ENCODE measurements at places on chromosomes 6 and 20.

- DNase-seq, result no peak
Measured at GRCh38 chr6:147935656-147936055, 407.0 kb upstream of the SASH1 start.

DNA sequence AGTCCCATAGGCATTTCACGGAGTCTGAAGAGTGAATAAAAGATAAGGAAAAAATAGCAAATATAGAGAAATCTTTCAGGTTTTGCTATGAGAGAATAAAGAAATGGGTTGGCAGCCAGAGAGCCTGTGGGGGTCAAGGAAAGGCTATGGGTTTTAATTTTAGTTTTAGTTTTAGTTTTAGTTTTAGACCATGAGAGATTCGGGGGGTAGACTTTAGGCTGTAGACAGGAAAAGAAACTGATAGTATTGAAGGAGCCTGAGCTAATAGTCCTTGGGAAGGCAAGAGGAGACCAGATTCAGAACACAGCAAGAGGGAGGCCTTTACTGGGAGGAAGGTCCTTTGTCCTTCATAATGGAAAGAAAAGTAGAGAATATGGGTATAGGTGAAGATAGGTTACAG, 19.3 kb downstream of the DOP1A start:
- DNase-seq, result no peak

- DNase-seq, result no peak
Measured at GRCh38 chr6:50362706-50363105, 313.0 kb upstream of the DEFB112 start.

DNA sequence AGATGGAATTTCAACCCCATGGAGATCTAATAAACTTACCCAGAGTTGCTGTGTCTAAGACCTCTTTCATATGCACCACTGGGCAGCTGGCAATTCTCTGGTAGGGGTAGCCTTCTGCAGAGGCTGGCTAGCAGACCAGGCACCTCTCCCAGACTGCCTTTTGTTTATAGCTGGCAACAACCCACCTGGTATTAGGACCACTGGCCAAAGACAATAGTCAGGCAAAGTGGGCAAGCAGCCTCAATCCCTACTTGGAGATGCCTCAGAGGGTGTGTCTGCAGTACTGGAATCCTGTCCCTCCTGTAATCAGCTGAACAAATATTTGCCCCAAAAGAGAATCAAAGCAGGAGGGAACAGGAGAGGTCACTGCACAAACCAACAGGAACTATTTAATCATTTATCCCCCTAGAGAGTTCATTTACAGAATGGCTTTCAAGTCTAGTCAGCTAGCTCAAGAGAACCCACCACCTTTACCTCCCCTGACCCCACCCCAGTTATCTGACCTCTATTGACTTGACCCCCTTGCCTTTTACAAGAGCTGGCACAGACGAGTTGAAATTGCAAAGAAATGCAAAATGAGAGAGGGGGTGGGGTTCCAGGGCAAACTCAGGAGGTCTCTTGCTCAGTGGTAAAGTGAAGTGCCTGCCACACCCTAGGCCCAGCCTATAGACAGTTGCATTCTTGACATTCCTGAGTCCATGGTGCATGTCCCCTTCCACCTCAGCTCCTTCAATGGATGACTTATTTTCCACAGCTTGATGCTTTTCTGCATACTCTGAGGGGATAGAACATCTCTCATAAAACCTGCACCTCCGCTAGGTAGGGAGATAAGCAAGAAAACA, 2.8 kb downstream of the BCL2L1 start:
- DNase-seq, result no peak

DNA sequence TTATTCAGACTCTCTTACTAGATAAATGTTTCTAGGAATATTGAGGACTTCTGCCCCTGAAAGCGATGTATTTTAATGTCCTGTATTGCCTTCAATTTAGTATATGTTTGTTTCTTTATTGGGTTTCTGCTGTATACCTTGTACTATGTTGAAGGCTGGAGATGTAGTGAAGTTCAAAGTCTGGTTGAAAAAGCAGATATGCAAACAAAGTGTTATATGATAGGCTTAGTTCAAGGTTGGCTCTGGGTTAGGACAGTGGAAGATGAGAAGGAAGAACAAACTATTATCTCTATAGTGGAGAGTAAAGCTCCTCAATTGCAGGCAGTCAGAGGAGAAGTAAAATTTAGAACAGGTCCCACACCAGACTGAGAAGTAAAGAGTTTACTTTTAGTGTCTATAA, 36.3 kb upstream of the ADGRG6 start:
- DNase-seq, result no peak

GRCh38 chr6:14671261-14671681, 553.7 kb downstream of the CD83 start:
- no peak for DNase-seq

GRCh38 chr6:87858440-87858839, 156.4 kb upstream of the AKIRIN2 start:
- no peak for DNase-seq

DNA sequence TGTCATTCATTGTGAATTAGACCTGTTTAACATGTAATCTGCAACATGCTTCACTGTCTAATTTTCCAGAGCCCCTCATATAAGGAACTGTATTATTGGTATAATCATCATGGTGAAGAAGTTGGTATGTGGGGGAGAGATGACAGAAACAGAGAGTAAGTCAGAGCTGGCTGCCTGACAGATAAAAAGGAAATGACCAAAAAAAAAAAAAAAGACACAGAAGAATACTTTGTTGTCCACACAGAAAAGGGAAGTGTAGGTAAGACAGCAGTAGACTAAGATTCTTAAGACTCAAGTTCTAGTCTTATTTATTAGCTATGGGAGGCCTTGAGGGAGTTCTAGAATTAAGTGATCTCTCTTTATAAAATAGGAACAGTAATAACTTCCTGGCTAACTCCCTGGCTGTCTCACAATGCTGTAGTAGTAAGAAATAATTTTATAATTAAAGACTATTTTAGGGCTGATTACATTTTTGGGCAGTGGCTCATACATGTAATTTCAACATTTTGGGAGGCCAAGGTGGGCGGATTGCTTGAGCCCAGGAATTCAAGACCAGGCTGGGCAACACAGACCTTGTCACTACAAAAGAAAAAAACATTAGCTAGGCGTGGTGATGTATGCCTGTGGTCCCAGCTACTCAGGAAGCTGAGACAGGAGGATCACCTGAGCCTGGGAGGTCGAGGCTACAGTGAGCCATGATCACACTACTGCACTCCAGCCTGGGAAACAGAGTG, 102.5 kb downstream of the PRL start:
- no peak for DNase-seq

DNA sequence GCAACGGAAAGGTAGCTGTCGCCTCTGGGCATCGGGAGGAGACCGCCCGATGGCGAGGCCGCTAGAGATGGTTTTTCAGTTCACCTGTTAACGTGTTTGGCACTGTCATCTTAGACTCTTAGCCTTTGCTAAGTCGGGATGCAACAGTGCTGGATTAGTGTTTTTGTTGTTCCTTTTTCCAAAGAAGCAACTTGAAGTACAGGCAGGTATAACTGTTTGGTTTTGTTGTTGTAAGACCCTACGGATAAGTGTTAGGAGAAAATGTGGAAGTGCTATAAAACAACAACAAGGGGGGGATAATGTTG, 723 bp downstream of the MANEA start:
- DNase-seq, result no peak

- no peak for DNase-seq
Measured at GRCh38 chr20:4800676-4801449, 79.2 kb downstream of the PRND start.

DNA sequence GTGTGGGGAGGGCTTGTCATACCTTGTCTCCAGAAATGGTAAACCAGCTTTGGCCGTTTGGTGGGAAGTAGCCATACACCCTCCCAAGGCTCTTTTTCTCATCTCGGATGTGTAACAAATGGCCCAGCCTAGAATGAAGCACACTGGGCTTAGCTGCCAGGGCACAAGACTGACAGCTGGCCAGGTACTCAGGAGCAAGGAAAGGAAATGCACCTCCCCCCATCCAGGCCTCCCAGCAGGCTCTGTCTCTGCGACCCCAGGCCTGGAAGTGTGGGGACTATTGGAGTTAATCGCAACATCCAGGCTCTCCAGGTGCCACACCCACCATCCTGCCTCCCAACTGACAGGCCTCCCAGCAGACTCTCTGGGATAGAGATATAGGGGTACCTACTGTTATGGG, 43.0 kb downstream of the MRS2 start:
- no peak for DNase-seq

DNA sequence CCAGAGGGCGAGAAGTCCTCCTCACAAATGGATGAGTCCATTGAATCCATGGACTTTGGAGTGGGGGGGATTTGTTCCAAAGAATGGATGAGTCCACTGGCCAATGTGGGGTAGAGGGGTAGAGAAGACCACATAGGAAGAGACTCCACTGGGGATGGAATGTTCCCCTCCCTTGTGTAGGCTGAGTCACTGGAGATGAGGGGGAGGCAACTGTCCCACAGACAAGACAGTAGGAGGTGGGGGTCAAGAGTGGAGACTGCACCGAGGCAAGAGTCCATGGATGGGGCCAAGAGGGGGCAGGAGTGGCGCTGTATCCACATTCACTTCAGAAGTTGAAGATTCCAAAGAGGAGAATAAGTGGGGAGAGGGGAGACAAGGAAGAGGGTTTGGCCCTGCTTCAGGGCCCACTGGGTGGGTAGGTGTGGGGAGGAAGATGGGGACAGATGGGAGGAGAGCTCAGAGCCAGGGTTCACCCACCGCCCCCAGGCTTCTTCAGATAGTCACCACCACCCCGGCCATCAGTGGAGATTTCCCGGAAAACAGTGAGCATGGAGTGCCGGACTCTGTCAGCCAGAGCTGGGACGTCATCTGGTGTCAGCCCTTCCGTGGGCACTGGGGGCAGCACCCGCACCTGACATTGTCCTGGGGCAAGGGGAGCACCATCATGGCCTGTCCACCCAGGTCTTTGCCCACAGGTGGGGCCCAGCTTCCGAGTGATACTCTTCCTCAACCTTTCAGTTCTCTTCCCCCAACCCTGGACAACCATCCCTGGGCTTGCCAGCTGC, 4.6 kb downstream of the EGFL8 start:
- DNase-seq, result no peak

DNA sequence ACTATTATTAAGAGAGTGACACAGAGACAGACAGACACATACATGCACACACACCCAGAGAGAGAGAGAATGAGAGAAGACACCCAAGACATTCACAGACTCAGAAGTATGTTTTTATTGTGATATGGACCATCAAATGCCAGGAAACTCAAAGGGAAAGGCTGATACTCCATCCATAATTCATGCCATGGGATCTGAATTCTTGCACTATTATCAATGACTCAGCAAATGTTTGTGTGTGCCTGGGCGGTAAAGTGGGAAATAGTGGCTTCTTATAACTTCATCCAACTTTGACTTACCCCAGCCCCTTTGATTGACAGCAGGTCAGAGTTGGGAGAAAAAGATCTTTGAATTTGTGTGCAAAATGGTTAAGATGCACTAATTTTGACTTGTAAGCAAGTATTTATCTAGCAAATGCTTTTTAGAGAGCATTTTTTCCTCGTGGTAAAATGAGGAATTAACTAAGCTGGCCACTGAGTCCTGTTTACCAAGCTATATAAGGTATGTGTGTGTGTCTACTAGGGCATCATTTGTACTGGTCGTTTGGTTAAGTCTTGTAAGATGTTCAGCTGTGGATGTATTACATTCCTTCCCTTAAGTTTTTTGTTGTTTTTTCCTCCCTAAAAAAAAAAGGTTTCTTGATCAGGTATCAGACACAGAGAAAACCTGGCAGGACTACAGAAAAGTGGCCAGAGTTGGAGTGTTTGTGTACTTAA, 3.0 kb upstream of the CCN2 start:
- no peak for DNase-seq

GRCh38 chr6:156833755-156834154, 56.6 kb downstream of the ARID1B start:
- DNase-seq, result no peak

DNA sequence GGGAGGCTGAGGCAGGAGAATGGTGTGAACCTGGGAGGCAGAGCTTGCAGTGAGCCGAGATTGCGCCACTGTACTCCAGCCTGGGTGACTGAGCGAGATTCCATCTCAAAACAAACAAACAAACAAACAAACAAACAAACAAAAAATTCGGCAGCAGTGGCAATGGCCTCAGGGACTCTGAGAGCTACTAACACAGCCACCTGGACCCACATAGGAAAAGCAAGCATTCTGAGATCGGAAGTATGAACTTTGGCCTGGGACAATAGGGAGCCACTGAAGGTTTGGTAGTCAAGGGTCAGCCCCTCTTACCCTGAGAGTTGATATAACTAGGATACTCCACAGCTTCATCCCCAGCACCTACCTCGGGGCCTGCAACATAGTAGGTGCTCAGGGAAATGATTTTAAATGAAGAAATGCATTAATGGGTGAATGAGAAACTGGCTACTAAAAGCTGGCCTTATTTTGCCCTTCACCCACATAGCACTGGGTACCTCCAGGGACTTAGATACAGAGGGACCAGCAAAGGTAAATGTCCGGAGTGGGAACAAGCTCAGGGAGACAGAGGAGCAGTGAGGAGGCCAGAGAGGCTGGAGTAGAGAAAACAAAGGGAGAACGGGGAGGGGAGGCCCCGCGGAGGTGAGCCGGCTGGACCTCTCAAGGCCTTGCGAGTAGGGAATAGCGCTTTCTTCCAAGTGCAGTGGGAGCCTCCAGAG, 46.6 kb upstream of the PTGIS start:
- no peak for DNase-seq

GRCh38 chr6:41901882-41902519, 6.8 kb upstream of the USP49 start:
- peak; percentile 27 for DNase-seq

- DNase-seq, result no peak
Measured at GRCh38 chr6:31178143-31179041, 7.9 kb upstream of the POU5F1 start.

GRCh38 chr6:6744551-6744950, 156.0 kb downstream of the LY86 start:
- DNase-seq, result no peak

DNA sequence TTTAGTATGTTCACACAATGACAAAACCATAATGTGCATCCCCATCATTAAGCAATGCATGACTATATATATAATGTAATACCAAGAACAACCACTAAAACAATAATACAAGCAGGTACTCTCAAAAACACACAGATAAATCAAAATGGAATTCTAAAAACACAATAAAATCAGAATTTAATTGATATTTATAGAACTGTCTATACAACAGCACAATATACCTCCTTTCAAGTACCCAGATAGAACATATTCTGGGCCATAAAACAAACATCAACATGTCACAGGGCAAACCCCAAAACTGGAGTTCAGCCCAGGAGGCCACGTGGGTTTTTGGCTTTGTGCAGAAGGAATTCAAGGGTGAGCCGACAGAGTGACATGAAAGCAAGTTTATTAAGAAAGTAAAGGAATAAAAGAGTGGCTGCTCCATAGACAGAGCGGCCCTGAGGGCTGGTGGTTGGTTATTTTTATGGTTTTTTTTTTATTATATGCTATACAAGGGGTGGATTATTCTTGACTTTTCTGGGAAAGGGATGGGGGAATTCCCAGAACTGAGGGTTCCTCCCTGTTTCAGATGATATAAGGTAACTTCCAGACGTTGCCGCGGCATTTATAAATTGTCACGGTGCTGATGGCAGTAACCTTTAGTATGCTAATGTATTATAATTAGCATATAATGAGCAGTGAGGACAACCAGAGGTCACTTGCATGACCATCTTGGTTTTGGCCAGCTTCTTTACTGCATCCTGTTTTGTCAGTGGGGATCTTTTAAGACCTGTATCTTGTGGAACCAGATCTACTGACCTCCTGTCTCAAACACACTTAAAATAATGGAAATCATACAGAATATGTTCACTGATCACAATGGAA, 5.6 kb downstream of the RAB23 start:
- DNase-seq, result no peak

GRCh38 chr20:5369629-5370028, 52.9 kb upstream of the PROKR2 start:
- no peak for DNase-seq

GRCh38 chr6:154933181-154933827, 61.8 kb upstream of the TIAM2 start:
- DNase-seq, result no peak

GRCh38 chr6:44696686-44697085, 309.2 kb downstream of the CDC5L start:
- DNase-seq, result no peak

Measured in OCI-LY7 (cell line).